Astrocyte of the spinal cord (primary cell): ENCODE measurements at places on chromosomes 3 and 15.
A peak's percentile ranks its signal among the peaks of the same experiment; 100 is the strongest.

- no peak for DNase-seq
These were observed 44.4 kb downstream of the COL6A5 start for GRCh38 chr3:130389743-130390478.

GRCh38 chr15:80957976-80958375, 31.6 kb downstream of the MESD start:
- DNase-seq, result no peak

DNA sequence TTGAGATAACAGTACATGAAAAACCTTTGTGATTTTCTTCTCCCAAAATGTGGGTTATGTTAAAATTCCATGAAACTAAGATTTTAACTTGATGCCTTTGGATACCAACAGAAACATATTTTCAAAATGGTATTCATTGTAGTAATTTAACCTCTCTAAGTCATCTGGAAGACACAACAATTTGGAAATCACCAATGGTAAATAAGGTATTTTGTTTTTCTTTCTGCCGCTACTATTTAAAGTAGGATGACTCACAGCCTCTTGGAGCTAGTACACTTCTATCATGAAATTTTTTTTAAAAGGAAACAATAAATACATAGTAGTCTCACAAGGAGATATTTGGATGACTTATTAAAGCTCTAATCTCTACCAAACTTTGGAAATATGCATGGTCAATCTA, 291.6 kb upstream of the VEPH1 start:
- peak; percentile 48 for DNase-seq

GRCh38 chr15:49063402-49064280, 17.4 kb upstream of the SECISBP2L start:
- no peak for DNase-seq

GRCh38 chr3:97987306-97987705, 15.1 kb upstream of the RIOX2 start:
- DNase-seq, result no peak

- DNase-seq, result peak; percentile 15
These were observed 10.6 kb upstream of the SLC9C1 start for GRCh38 chr3:112304611-112305010.

DNA sequence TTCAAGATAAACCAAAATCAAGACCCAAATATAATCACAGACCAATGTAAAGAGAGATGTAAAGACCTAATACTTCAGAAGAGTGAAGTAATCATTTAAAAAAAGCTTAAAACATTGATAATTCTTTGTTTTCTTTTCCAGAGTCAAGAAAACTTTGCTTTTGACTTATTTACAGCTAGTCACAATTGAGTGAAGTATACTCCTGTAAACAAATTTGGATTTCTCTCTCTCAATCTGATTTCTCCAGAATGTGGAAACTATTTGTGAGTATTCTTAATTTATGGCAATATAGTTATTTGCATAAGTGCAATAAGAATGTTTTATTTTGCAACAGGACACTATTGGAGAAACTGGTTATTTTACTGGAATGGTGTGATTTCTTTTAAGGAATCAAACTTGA, 43.7 kb upstream of the ZBTB20 start:
- no peak for DNase-seq

DNA sequence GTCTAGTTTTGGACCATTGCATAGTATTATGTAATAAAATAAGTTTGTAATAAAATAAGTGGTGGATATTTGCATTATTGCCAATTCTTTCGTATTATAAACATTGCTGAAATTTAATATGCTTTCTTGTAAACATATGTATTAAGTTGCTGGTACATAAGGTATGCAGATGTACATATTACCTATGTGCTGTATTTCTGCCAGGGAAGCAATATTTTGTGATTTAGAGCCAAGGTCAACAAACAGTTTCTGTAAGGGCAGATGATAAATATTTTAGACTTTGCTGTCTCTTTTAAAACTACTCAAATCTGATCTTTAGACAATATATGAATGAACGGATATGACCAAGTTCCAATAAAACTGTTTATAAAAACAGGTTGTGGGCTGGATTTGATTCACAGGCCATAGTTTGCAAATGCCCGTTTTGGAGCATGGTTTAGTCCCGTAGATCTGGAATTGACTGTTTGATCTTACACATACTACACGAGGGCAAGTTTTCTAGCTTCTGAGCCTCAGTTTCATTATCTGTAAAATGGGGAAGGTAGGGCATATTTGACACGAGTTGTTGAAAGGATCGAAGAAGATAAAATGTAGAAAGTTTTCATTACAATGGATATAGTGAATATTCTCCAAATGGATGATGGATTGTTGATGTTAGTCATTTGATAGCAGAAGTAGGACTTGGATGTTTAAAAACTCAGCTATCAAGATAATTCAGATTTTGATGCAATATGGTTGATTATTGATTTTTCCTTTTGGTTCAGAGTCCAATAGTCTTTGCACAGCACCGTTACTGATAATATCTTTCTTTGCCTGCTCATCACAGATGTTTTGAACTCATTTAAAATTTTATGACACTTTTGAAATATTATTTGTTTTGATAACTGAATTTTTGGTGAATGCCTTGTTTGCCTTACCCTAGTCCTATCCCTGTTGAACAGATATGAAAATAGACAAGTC, 394.6 kb downstream of the FEZF2 start:
- no peak for DNase-seq

DNA sequence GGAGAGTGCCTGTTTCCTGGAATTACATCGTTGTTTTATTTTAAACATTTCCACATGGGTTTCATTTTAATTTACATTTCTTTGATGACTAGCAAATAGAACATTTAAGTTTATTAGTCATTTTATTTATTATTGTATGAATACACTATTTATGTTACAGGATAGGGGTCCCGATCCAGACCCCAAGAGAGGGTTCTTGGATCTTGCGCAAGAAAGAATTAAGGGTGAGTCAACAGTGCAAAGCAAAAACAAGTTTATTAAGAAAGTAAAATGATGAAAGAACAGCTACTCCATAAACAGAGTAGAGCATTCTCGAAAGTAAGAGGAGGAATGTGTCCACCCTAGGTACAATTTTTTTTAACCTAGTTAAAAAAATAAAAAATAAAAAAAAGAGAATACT, 539.5 kb downstream of the NAALADL2 start:
- DNase-seq, result peak; percentile 25

GRCh38 chr3:48058091-48058490, 41.9 kb upstream of the MAP4 start:
- DNase-seq, result peak; percentile 32
